ENCODE measurements at places on chromosomes 5 and 9.

DNA sequence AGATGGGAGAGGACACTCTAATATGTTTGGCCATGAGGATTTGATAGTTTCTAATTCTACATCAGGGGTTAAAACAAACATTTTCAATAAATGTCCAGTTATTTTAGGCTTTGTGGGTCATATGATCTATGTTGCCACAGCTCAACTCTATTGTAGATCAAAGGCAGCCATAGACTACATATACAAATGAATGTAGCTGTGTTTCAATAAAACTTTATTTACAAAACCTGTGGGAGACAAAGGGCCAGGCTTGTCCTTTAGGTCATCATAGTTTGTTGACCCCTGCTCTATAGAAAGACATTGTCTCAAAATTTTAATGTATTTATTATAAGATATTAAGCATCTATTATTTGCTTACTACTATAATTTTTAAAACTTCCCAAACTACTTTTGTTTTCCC lies 325.4 kb upstream of the MEF2C start:
- no peak overlapping the region for H3K27ac ChIP-seq
- H3K27me3 ChIP-seq = no peaks in the 10 kb centered on the region
- DNase-seq = no peak
- no peaks in the 10 kb centered on the region for H3K4me1 ChIP-seq
- H3K36me3 ChIP-seq = no peaks in the 10 kb centered on the region
- no peak overlapping the region for H3K4me3 ChIP-seq

DNA sequence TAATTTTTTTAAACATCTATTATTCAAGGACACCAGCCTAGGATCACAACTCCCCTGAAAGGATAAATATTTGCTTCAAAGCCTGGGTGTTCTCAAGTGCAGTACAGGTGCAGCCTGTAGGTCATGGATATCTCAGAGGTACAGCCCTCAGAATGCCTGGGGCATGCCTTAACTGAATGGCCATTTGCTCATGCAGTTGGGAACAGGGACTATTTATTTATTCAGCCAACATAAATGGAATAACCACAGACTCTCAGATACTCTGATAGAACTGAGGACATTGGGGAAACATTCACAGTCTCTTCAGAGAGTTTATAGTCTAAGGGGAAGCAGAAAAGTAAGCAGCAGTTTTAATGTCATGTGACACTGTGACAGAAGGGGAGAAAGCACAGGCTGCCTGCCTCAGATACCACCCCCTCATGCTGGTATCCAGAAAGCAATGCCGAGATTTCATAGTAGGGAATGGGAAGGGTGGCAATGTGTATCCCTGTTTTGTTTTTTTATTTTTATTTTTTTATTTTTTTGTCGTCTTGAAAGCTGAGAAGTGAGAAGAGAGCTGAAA lies 112.6 kb downstream of the MACIR start:
- H3K36me3 ChIP-seq = no peaks in the 10 kb centered on the region
- peaks cover 1% of the 10 kb centered on the region for H3K4me1 ChIP-seq
- no peak overlapping the region for H3K4me3 ChIP-seq
- no peak for DNase-seq
- no peak overlapping the region for H3K27ac ChIP-seq

DNA sequence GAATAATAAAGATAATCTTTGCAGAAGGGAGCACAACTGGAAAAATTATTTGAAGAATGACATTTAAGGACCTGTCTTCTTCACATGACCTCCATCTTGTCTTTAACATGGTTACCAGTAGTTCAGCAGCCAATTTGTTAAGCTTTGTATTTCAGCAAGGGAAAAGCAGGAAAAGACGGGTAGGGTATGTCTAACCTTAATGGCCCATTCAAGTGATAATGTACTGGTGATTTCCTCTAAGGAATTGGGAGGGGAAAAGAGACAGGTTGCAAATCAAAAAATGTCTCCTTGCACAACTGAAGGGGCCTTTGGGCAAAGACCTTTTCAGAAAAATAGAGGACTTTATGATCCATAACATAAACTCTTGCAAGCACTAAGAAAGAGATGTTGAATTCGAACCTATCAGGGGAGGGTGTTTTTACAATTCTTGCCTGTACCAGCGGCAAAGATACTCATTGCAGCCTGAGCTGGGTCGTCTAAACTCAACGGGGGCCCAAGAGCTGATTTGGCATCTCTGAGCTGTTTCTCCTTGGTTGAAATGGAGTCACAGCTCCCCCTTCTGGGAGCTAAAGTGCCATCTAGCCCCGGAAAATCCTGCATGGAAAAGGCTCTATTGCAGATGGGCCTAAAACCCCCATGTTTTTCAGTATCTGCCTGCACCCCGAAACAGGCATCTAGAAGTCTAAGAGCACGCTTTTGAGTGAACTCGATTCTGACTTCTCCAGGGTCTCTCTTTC lies 3.8 kb downstream of the BRINP1 start:
- no peak overlapping the region for H3K4me3 ChIP-seq
- H3K27ac ChIP-seq = no peak overlapping the region
- peaks cover 7% of the 10 kb centered on the region for H3K27me3 ChIP-seq
- H3K4me1 ChIP-seq = no peaks in the 10 kb centered on the region

GRCh38 chr5:149796836-149797235 lies 66.7 kb downstream of the PPARGC1B start:
- H3K4me3 ChIP-seq = no peak overlapping the region
- H3K4me1 ChIP-seq = no peaks in the 10 kb centered on the region
- no peaks in the 10 kb centered on the region for H3K27me3 ChIP-seq

DNA sequence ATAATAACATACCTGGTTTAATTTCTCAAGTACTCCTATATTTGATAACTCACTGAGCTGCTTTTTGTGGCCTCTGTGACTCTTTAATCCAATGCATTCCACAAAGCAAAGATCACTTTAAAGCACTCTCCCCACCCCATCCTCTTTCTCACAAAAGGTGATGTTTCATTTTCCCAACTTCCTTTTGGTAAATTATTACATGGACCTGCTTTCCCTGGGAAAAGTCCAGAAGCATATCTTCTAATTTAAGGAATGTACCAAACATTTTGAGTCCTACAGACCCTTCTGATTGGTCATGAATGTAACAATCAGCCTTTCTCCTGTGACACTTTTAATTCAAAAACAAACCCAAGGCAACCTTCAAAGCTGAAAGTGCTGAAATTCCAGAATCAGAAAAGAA lies 71.1 kb downstream of the MLLT3 start:
- H3K4me1 ChIP-seq = peaks cover 2% of the 10 kb centered on the region
- no peak for DNase-seq
- H3K27ac ChIP-seq = no peak overlapping the region
- H3K27me3 ChIP-seq = no peaks in the 10 kb centered on the region

DNA sequence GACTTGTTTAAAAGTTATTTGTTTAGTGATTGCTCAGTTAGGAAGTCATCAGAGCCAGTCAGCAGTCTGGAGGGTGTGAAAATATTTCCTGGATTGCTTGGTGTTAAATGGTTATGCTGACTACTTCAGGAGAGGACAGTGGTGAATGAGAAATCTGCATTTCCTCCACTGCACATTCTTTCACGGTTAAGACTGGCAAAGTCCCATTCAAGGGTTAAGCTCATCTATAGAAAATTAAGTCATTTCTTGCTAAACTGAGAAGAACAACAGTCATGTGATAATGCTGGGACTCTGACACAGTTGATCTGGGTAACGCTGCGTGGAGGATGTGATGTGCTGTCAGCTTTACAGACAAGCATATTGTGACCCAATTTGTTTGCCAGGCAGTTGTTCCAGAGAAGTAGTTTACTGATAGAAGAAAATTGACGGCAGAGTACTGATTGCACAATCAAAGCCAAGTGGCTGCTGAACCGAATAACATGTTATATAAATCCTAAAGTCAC lies 80.4 kb downstream of the GRAMD2B start:
- no peak overlapping the region for H3K4me3 ChIP-seq
- no peaks in the 10 kb centered on the region for H3K4me1 ChIP-seq
- no peaks in the 10 kb centered on the region for H3K27me3 ChIP-seq
- H3K36me3 ChIP-seq = no peaks in the 10 kb centered on the region
- H3K27ac ChIP-seq = no peak overlapping the region
- no peak for DNase-seq

- H3K27me3 ChIP-seq = no peaks in the 10 kb centered on the region
- H3K36me3 ChIP-seq = peaks cover 98% of the 10 kb centered on the region
- no peak overlapping the region for H3K27ac ChIP-seq
- H3K4me3 ChIP-seq = no peak overlapping the region
Measured at GRCh38 chr5:43290726-43291125, 22.5 kb downstream of the HMGCS1 start.

GRCh38 chr9:84586662-84587061 lies 82.9 kb upstream of the NTRK2 start:
- H3K27ac ChIP-seq = no peak overlapping the region
- no peak for DNase-seq
- H3K36me3 ChIP-seq = no peaks in the 10 kb centered on the region
- no peaks in the 10 kb centered on the region for H3K27me3 ChIP-seq
- H3K4me3 ChIP-seq = no peak overlapping the region

DNA sequence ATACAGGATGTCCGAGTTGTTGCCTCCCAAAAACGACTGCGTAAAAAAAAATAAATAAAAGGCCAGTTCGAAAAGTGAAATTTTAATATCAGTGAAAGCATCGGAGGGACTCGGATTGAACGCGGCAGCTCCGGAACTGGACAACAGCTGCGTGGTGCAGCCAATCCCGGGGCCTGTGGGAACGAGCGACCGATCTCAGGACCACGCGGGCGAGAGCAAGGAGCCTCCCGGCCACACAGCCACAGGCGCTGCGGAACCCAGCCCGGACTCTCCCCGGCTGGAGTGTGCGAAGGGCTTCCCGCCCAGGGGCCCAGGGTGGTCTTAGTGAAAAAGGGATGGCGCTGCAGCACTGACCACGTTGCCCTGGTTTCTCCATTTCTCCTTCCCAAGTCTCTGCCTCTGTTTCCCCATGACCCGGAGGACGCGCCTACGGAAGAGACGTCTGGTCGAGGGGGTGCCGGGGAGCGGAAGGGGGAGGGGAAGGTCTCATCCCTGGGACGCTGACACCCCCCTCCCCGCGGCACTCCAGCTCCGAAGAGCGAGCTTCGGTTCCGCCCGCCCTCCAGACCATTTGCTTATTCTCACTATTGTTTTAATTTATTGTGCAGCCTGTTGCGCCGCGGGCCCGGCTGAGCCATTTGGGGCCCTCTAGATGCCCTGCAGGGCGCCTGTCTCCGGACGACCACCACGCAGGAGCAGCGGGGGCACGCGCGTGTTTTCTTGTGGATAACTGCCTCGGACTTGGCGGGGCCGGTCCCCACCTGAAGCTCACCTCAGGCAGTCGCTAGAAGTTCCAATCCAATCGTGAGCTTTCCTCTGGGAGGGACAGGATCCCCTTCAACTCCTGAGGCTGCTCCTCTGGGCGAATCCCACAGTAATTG lies 303.0 kb downstream of the PARP8 start:
- H3K36me3 ChIP-seq = no peaks in the 10 kb centered on the region
- H3K27ac ChIP-seq = no peak overlapping the region
- H3K4me3 ChIP-seq = peak overlapping the region; percentile 68
- H3K27me3 ChIP-seq = peaks cover 2% of the 10 kb centered on the region
- DNase-seq = peak; percentile 24

GRCh38 chr9:129185402-129185801 lies 7.3 kb upstream of the IER5L start:
- H3K27ac ChIP-seq = no peak overlapping the region
- DNase-seq = no peak
- H3K4me1 ChIP-seq = peaks cover 16% of the 10 kb centered on the region

DNA sequence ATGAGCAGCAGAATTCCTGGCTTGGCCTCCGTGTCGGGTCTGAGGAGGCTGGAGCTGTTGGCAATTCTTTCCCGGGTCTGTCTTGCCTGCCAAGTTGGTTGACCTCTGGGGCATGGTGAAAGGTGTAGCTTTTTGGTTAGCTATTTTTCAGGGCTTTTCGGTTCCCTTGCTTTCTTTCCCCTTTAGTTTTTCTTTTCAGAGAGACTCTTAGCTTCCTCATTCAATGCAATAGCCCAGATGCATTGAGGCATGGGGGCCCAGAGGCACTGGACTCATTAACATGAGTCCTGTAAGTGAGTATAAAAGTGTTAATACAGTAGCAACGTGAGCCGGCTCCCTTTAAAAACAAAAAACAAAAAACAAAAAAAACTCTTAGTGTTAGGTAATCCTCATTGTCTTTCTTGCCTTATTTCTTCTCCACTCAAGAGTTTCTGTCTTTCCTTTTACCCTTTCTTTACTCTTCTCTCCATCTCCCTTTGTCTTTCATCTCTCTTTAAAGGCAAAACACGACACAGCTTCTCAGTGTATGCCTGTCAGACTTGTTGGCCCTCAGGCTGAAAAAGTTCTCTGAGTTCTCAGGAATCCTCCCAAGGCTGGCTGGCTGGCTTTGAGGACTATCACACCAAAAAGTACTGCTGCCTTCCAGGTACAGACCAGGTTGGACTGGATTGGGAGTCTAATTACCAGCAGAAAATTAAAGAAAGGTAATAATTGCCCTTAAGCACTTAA lies 289.9 kb upstream of the TUT7 start:
- H3K36me3 ChIP-seq = no peaks in the 10 kb centered on the region
- no peaks in the 10 kb centered on the region for H3K27me3 ChIP-seq
- DNase-seq = peak; percentile 29

- H3K27me3 ChIP-seq = peaks cover 2% of the 10 kb centered on the region
- no peak overlapping the region for H3K4me3 ChIP-seq
- H3K36me3 ChIP-seq = no peaks in the 10 kb centered on the region
- no peaks in the 10 kb centered on the region for H3K4me1 ChIP-seq
Measured at GRCh38 chr5:128626536-128627090, 88.6 kb upstream of the FBN2 start.

DNA sequence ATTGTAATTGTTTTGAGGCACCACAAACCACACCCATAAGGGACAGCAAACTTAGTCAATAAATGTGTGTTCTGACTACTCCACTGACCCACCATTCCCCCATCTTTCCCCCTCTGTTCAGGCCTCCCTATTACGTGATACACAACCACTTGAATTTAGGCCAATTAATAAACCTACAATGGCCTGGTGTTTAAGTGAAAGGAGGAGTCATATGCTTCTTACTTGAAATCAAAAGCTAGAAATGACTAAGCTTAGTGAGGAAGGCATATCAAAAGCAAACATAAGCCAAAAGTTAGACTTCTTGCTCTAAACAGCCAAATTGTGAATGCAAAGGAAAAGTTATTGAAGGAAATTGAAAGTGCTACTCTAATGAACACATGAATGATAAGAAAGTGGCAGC lies 14.6 kb downstream of the ZBTB43 start:
- H3K27me3 ChIP-seq = no peaks in the 10 kb centered on the region
- H3K36me3 ChIP-seq = peaks cover 4% of the 10 kb centered on the region
- no peak for DNase-seq
